ENCODE measurements at places on chromosomes 11 and 22.

- DNase-seq = no peak
Measured at GRCh38 chr22:20324139-20324516, 4.3 kb upstream of the DGCR6L start.

- DNase-seq = peak; percentile 64
Measured at GRCh38 chr11:10856689-10857458, 979 bp downstream of the ZBED5 start.

GRCh38 chr11:3747704-3748103 is 49.6 kb downstream of the NUP98 start:
- no peak for DNase-seq

DNA sequence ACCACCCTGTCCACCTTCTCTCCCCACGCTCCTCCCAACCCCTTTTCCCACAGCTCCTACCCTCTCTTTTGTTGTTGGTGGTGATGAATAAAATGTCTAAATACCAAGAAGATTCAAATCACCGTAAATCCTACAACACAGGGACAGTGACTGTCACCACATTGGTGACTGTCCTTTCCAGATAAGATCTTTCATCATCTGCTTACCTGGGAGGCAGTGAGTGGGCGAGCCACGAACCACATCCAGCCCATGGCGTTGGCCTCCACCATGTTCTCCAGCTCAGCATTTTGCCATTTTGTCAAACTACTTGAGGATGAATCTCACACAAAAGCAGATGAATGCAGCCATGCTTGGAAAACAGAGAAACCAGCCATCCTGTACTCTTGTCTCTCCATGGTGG is 6.7 kb upstream of the CYTH4 start:
- no peak for DNase-seq

DNA sequence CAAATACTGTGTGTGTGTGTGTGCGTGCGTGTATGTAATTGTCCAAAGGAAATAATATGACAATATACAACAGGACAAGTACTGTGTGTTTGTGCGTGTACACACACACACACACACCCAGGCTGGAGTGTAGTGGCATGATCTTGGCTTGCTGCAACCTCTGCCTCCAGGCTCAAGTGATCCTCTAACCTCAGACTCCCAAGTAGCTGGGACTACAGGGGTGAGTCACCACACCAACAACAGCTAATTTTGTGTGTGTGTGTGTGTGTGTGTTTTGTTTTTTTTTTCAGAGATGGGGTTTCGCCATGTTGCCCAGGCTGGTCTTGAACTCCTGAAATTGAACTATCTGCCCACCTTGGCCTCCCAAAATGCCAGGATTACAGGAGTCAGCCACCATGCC is 61.5 kb downstream of the NUP98 start:
- DNase-seq = no peak

DNA sequence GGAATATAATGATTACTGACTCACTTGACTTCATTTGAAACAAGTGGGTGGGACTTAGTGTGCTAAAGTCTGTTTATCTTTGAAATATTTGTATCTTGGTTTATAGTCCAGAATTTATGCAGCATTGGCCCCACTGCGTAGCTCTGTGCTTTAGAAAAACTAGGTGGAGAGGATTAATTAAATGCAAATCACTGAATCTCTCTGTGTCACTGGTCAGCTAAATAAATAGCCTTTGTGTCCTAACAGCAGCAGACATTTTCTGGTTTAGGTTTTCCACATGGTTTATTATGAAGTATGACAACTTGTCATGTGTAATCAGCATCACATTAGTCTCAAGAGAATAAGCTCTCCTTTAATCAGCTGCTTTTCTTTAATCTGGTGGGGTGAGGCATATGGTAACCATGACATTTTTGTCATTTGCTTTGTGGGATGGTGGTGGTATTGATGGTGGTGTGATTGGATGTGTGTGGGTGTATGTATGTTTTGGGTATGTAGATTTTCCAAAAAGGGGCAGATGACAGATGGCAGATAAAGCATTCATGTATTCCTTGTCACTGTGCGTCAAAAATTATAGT is 33.9 kb downstream of the BCL2L13 start:
- DNase-seq = peak; percentile 0

- DNase-seq = no peak
Measured at GRCh38 chr11:113690619-113691569, 15.2 kb downstream of the TMPRSS5 start.

GRCh38 chr22:42401535-42402334 is 30.5 kb downstream of the NFAM1 start:
- DNase-seq = no peak

GRCh38 chr22:33923660-33924246 is 3.5 kb upstream of the LARGE1 start:
- DNase-seq = peak; percentile 72

- peak; percentile 28 for DNase-seq
Measured at GRCh38 chr22:26259510-26259909, 90.2 kb downstream of the SEZ6L start.

GRCh38 chr22:32571761-32572160 is 97.2 kb downstream of the FBXO7 start:
- DNase-seq = no peak

- DNase-seq = no peak
Measured at GRCh38 chr11:3674189-3674588, 3.0 kb upstream of the CHRNA10 start.

DNA sequence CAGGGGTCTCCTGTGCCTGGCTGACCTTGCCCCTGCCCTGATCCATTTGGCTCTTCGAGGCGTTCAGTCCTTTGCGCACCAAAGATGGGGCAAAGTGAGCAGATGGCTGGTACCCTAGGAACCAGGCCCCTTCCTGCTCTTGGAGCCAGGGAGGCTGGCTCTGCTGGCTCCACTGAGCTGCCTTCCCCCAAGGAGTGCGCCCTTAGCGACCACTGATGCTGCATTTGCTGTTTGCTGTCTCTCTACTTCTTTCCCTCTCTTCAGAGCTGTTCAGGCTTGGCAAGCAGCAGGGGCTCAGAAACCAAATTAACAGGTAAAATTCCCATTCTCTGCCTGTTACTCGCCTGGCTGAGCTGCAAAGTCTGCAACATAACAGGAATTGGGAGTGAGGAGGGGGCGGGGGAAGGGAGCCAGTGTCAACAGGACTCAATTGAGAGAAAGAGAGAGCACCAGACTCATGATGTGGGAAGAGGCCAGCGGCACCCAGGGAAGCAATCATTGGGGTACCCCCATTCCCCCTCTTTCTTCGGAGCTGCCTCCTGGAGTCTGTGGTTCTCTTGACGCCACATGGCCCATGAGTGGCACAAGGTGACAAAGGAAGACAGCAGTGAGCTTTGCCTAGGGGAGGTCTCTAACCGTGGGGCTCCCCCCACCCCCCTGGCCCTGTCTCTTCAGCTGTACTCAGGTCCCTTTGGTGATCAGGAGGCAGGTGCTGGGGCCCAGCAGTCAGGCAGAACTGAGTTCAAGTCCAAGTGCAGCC is 102.3 kb downstream of the TP53I11 start:
- DNase-seq = no peak

GRCh38 chr11:8006349-8006977 is 19.3 kb downstream of the EIF3F start:
- DNase-seq = peak; percentile 58

GRCh38 chr22:11307998-11308397 is 4220.0 kb upstream of the OR11H1 start:
- no peak for DNase-seq

DNA sequence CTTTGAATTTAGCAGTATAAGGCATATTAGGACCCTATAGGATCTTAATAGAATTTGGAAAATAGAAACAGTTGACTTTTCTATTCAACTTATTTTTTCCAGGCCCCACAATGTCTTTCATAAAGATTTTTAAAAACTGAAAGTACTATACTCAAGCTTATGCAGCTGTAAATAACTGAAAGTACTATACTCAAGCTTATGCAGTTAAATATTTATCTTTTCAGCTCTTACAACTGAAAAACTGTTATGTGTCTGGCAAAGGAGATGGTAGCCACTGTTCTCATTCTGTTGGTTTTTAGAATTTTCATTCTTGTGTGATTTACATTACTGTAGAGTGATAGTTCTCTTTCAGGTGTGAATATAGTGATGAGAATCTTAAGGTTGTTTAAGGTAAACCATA is 16.5 kb downstream of the HIPK3 start:
- DNase-seq = no peak

GRCh38 chr11:122105044-122105758 is 10.8 kb downstream of the BLID start:
- no peak for DNase-seq

- peak; percentile 48 for DNase-seq
Measured at GRCh38 chr11:35418282-35419183, 825 bp downstream of the SLC1A2 start.

GRCh38 chr22:48357196-48357595 is 1470.5 kb downstream of the BRD1 start:
- DNase-seq = no peak

GRCh38 chr11:14140991-14141390 is 178.5 kb downstream of the SPON1 start:
- no peak for DNase-seq

GRCh38 chr11:92206441-92206840 is 18.2 kb upstream of the FAT3 start:
- DNase-seq = no peak

- DNase-seq = no peak
Measured at GRCh38 chr11:62383822-62384221, 35.0 kb upstream of the SCGB1A1 start.

DNA sequence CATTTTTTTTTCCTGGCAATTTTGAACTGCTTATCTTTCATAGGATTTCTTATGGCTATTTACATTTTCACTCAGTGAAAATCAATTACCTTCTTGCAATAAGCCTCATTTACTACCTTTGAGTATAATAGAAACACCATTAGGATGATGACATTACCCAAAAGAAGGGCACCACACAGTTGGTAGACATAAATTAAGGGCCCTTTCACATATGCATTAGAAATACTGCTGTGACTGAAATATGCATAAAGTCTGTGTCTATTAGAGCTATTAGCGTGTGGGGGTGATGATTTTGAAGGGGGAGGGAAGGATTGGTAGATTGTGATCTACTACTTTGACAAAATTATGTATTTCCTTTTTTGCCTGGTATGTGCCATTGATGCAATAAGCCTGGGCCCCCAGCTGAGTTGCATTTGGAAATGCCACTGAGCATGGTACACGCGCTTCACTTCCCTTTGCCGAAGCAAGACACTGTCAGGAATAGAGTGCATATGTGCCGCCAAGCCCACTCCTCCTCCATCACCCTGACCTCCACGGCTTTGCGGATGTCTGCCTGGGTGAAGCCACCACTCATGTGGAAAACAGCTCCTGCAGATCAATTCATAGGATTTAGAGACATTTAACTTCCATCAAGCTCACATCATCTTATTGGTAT is 339.3 kb downstream of the DCDC1 start:
- peak; percentile 62 for DNase-seq

DNA sequence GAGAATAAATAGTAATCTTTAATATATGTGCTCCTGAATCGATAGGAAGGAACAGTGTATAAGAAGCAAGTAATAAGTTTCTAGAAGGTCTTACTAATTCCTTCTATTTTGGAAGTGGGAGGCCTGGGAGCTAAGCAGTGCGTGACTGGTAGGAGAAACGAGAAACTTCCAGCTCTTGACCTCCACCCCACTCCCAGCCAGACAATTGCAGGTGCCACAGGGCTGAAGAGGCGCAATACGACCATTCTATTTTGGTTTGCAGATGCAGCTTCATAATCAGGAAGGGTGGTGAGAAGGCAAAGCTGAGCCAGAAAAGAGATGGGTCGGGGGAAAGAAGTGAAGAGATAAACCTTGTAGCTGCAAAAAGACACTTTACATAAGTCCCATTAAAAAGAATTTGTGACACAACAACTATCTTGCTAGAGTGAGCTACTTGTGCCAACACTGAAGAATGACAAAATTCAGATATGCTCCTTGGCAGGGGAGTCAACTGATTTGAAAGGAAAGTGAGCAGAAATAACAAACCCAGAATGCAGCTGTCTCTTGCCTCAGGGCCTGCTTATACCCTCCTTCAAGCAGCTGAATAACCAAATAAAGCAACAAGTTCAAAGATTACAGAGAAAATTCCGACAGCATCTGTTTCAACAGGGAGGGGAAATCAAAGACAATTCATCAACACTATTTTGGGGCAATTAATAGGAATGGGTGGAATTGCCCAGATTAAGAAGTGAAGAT is 35.1 kb downstream of the GRIA4 start:
- DNase-seq = no peak

GRCh38 chr11:62876712-62877111 is 4.0 kb upstream of the SLC3A2 start:
- DNase-seq = no peak

DNA sequence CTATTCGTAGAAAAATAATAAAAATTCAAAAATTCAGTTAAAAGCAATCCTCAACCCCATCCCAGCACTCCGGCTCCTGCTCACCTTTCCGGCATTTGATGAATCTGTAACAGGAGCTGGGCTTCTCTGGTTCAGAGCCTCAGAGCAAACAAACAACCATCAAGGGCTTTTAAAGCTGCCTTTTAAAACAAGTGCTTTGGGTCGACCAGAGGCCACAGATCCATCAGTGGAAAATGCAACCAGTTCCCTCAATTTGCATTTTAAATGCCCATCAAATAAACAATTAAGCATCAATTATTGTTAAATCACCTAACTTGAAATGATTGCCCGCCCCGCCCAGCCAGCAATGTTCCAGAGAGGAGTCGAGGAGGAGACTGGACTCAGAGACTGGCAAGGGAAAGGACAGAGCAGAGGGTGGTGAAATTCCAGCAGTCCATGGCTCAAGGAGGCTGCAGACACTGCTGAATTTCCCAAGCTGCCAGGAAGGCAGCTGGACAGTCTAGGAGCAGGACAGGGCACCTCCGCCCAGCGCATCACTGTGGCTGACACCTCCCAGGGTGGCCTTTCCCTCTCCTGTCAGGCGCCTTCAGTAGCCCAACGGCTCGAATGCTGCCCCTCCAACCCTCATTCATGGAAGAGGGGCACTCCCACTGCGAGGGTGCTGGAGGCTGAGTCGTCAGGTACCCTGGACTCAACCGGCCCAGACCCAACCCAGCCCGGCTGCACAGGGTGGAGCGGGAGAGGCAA is 7.5 kb downstream of the FXYD6 start:
- DNase-seq = peak; percentile 35

DNA sequence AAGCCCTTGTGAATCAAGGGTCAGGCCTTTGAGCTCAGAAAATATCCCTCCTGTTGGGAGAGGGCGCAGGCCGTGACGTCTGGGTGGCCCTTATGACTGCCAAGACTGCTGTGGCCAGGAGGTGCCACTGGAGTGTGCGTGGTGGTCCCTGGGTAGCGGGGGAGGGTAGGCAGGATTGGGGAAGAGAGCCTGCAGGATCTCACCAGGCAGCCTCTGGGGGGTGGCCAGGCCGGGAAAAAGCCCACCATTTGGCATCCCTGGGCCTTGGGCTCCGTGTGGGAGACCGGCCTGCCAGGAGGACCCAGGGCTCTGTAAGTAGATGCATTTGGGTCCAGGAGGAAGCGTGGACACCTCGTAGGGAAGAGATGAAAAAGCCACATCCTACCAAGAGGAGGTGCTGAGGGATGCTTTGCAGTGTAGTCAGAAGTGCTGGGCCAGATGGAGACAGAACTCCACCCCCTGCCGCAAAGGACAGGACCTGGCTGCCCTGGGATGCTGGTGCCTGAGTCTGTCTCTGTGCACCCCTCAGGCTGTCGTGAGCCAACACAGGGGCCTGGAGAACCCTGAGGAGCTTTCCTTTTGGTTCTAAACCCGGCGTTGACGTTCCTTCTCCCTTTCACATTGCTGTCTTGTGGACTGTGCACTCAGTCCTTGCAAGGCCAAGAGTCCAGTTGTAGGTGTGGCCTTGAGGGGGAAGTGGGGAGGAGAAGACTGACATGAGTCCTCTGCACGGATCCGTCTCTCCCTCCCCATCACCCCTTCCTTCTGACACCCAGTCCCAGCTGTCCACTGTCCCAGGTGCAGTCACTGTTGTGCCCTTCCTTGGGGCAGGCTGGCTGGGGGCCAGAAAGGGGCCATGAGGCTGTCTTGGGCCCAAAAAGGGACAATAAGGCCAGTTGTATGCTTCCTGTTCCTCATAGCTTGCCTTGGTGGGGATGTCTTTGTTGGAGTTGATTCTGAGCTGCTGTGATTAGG is 12.7 kb upstream of the MIEF1 start:
- no peak for DNase-seq
